ENCODE measurements at places on chromosomes 11 and 22.

- DNase-seq: no peak
Observed at GRCh38 chr22:45329530-45329936, 19.8 kb downstream of the FAM118A start.

- no peak for DNase-seq
Observed at GRCh38 chr11:5297721-5298323, 3.9 kb downstream of the OR51B4 start.

- no peak for DNase-seq
Observed at GRCh38 chr22:46044621-46045458, 67.9 kb upstream of the WNT7B start.

- no peak for DNase-seq
Observed at GRCh38 chr22:48772286-48772907, 1055.3 kb downstream of the BRD1 start.

- DNase-seq: no peak
Observed at GRCh38 chr22:46379066-46379930, 43.8 kb downstream of the TRMU start.

DNA sequence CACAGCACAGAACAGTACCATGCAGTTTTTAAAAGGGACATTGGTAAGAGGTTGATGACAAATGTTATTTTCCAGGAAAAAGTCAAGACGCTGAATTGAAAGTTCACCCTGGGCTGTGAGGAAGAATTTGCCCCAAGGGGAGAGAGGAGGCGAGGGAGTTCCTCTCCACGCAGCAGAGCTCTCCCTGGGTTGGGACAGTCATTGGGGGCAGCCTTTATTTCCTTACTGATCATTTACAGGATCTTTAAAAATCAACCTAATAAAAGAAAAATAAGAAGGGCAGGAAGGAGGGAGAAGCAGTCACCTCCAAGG, 49.9 kb upstream of the WNT7B start:
- no peak for DNase-seq

GRCh38 chr11:75432911-75433321, at the start of gene KLHL35:
Gene KLHL35, minus strand, starts transcription at chr11:75433203. Its CDS starts 2,574 bp downstream, at chr11:75430629.
- no peak for DNase-seq

GRCh38 chr11:19080579-19080993, 20.1 kb upstream of the MRGPRX2 start:
- no peak for DNase-seq
